Islet precursor cell (in vitro differentiated cells): ENCODE measurements at places on chromosomes 13 and 19.
A peak's percentile ranks its signal among the peaks of the same experiment; 100 is the strongest.

- DNase-seq: no peak
Measured at GRCh38 chr19:32251634-32252332, 93.6 kb upstream of the ZNF507 start.

DNA sequence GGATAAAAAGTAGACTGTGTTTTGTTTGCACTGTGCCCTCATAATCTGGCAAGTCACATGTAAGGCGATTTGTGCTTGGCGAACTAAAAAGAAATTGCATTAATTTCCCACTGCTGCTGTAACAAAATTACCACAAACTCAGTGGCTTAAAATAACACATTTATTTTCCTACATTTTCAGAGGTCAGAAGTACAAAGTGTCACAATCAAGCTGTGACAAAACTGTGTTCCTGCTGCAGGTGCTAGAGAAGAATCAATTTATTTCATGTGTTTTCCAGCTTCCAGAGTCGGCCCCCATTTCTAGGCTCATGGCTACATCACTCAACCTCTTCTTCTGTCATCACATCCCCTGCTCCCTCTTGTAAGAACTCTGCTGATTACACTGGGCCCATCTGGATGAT, 158.6 kb upstream of the UFM1 start:
- DNase-seq: no peak

GRCh38 chr19:2048104-2048958, 2.7 kb downstream of the MKNK2 start:
- DNase-seq: no peak

DNA sequence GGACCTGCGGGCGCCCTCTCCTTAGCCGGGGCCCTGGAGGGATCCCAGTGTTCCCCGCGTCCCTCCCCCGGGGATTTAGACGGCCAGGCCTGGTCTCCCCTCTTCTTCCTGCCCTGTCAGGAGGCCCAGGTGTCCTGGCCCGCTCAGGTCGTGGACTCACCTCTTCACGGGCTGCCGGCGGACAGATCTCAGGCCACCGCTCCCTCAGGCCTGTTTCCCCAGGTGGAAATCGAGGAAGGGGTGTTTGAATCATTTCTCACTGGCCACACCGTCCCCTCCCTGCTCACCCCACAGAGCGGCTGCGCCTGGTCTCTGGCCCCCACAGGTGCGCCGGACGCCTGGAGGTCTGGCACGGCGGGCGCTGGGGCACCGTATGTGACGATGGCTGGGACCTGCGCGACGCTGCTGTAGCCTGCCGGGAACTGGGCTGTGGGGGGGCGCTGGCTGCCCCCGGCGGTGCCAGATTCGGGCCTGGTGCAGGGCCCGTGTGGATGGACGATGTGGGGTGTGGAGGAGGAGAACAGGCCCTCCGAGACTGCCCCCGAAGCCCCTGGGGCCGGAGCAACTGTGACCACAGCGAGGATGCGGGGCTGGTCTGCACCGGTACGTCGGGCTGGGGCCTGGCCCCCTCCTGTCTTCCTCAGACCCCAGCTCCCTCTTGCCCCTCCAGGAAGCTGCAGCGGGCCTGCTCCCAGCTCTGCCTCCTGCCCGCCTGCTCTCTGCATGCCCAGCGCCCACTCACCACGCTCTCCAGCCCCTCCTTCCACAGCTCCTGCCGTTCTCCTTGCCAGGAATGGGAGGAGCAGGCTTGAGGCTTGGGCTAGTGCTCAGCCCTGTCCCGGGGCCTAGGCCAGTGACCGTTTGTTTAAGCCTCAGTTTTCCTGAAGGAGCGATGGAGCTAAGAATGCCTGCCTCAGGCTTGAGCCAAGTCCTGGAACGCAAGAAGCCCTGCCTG, 2.5 kb downstream of the SSC5D start:
- no peak for DNase-seq

GRCh38 chr13:109454167-109454917, 332.0 kb downstream of the IRS2 start:
- DNase-seq: no peak

DNA sequence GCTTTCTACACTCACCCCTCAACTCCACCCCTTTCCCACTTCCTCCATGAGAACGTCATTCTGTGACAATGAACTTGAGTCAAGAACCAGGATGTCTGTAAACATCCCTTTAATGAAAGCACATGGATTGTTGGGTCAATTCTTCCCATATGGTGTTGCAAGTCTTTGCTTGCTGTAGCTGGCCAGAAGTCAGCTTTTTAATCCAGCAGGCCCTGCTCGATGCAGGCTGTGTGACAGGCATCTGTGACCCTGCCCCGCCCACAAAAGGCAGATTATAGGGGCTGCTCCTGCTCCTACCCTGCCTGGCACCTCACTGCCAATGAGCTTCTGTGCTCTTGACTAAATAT, 78.0 kb downstream of the STARD13 start:
- DNase-seq: no peak

DNA sequence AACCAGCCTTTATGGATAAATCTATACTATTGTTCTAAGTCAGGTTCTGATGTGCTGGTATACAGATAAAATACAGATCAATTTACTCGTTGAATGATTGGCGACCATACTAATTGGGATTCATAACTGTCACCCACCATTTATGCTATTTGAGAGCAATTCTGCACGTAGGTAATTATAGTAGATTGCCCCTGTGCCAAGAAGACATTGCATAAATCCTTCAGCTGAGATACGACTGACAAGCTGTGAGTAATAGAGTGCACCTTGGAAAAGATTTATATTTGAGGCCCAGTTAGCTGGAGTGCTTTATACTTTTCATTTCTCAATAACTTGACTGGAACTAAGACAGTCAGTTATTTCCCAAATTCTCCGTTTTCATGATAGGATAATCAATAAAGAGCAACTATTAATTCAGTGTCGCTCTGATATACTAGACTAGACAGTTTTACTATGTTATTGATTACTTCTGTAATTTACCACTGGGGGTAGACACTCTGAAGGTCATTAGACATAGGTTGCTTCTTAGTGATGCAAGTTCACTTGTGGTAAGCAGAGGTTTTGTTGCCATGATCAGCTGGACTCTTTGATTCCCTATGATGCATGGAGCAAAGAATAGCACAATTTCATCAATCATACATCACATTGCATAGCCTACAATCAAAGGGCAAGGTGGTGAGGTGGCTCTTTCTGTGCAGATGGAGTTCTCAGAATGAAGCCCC, 536.3 kb downstream of the GPC6 start:
- no peak for DNase-seq

DNA sequence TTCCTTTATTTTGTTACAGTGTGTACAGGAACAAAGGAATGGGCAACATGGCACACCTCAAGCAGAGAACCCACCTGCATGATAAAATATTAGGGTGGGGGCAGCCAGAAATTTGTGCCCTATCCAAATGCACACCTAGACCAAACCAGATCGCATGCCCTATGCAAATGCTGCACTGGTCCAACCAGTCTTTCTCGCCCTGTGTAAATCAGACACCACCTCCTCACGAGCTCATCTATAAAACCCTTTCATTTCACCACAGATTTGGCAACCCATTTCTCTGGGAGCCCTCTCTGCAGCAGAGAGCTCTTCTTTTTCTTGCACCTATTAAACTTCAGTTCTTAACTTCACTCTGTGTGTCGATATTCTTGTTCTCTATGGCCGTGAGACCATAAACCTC, 1559.2 kb downstream of the SLITRK1 start:
- DNase-seq: no peak

GRCh38 chr13:113390874-113391497, 27.1 kb upstream of the GRTP1 start:
- peak; percentile 50 for DNase-seq

DNA sequence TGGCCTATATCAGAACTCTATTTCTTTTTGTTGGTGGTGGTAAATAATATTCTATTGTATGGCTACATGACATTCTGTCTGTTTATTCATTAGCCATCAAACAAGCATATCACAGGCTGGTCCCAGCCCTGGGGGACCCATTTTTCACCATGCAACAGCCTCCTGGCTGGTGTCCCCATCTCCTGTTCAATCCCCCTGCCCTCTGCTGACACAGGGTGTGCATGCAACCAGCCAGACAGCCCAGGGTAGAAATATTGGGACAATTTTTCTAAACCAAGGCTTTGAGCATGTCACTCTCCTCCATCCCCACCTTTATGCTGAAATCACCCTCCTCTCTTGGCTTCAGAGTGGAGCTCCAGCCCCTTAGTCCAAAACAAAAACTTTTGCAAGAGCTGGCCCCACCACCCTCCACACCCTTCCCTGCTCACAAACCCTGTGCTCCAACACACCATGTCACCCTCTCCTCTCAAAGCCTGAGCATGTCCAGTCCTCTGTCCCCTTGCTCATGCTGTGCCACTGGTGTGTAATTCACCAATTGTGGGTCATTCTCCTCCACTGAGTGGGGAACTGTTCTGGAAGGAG, 153.0 kb upstream of the UQCRFS1 start:
- DNase-seq: no peak

DNA sequence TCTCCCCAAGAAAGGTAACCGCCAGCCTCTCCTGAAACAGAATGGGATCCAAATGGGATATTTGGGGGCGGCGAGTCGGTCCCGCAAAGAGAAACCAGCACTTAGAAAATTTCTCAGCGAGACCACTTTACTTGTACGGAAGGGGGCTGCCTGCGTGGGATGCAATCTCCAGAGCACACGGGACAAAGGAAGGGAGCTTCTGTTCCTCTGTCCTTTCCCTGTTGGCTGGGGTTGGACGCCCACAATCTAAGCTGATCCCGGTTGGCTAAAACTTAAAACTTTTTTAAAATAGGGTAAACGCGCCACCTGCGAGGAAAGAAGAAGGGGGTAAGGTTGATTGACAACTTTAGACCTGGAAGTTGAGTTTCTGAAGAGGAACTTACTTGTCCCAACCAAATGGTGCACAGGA, 826 bp upstream of the BSG start:
- DNase-seq: no peak

GRCh38 chr13:35953537-35954206, 177.5 kb downstream of the DCLK1 start:
- peak; percentile 87 for DNase-seq

DNA sequence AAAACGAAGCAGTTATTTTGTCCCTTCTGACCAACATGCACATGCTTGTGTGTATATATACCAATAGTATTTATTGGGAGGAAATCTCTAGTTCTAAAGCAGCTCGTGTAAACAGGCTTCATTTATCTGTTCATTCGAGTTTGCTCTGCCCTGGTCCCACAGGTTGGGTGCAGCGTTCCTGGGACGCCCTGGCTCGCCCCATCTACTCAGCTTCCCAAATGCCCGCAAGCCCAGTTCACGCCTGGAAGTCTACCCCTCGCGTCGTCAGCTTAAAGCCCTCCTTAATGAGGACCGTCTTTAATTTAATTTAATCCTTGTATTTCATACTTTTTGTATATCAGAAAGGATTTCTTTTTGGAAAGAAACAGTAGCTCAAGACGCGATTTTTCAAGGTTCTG, 604 bp downstream of the THSD1 start:
- DNase-seq: no peak

DNA sequence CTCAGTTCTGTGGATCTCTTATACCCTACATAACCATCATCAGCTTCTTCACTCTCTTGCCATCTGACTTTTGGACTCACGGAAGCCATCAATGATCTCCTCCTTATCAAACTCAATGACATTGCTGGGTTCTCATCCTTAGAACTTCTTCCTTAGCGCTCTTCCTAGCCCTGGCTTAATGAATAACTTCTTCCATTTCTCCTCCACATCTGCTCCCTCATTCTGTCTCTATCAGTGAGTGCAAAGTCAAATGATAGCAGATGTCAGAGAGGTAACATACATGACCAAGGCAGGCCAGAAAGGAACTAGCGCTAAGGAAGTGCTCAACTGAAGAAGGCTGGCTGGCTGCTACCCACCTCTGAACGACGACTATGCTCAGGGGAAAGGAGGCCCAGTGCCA, 449.8 kb downstream of the COG6 start:
- DNase-seq: no peak
